Adipocyte (in vitro differentiated cells): ENCODE measurements at places on chromosomes 3 and 15.

DNA sequence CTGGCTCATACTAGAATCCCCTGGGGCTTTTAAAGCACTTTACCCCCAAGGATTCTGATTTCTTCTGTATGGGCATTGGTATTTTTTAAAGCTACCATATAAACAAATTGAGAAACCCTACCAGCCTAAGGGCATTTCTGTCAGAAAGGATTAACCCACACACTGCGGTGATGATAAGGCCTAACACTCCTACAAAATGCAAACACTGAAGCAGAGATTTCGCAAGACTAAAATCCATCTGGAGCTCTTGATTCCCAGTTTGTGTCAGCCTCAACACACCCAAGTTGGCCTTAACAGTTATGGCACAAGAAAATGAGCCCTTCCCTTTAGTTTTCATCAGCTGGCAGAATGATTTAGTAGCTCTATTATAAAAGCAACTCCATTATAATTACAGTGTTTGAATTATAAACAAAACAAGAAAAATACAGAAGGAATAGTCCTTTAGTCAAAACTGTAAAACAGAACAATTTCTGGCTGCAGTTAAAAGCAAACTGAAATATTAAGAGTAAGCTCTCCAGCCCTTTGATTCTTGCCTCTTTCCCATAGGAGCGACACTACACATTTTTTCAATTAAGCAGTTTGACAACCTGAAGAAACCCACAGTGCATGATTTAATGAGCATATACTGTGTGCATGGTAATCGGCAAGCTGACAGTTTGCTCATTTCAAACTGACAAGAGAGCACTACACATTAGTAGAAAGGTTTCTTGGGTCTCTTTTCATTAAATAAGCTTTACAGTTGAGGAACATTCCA, 441.2 kb downstream of the FHIT start:
- DNase-seq, result peak; percentile 48

- DNase-seq, result no peak
These were observed 103.7 kb downstream of the P3H2 start for GRCh38 chr3:190016966-190017365.

DNA sequence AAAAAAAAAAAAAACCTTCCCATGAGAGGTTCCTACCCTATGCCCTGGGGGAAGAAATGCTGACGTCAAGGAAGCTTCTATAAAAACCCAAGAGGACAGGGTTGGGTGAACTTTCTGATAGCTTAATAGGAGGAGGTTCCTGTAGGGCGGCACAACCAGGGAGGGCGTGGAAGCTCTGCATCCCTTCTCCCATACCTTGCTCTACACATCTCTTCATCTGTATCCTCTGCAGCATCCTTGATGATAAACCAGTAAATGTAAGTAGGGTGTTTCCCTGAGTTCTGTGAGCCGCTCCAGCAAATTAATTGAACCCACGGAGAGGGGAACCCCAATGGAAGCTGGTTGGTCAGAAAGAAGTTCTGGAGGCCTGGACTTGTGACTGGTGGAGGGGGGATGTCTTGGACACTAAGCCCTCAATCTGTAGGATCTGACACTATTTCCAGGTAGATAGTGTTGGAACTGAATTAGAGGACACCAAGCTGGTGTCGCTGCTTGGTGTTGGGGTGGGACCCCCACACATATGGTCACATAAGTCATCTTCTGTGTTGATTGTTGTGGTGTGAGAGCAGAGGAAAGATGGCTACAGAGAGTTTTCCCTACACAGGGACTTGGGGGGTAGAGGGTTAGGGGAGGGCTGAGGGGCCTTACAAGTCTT, 91.5 kb downstream of the ST6GAL1 start:
- DNase-seq, result no peak

- no peak for DNase-seq
These were observed 6.8 kb upstream of the POLG start for GRCh38 chr15:89341316-89342005.

- DNase-seq, result peak; percentile 32
These were observed 5.3 kb upstream of the TXNRD3 start for GRCh38 chr3:126659915-126660886.

DNA sequence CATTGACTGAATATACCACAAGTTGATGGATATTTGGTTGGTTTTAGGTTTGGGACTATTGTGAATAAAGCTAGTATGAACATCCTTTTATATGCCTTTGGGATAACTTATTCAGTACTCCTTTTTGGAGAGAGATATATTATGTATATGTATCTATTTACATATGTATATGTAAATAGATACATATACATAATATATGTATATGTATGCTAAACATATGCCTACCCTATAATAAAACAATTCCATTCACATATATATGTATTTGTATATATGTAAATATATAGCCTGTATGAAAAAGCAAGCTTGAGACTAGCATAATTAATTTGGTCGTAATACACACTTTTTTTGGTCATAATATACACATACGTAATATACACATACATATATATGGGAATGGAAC, 15.8 kb upstream of the GASK1A start:
- no peak for DNase-seq

DNA sequence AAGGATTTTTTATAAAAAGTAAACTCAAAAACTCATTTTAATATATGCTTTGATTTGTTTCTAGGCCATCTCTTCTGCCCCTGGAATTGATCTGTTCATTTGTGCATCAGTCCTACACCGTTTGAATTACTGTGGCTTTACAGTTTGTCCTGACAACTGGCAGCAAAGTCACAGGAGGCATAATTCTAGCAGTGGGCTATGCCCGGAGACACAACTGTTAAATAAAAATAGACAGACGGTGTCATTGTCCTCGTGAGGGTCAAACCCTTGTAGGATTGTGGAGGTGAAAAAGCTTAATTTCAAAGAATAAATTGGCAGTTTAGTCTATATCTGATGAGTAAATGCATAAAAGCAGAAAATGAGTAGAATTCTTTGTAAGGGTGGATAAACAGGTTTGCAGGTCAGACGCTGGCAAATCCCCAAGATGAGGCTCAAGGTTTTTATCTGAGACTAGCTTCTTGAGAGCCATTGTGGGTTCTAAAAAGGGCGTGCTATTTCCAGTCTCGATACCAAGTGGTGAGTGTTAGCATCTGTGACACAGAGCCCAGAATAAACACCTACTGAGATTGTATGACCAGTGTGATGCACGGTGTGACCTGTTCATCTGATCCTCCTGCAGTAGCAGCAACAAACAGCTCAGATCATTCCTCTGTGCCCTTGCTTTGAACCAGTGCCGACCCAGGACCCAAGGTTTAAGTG, 51.5 kb upstream of the SLCO3A1 start:
- DNase-seq, result no peak

DNA sequence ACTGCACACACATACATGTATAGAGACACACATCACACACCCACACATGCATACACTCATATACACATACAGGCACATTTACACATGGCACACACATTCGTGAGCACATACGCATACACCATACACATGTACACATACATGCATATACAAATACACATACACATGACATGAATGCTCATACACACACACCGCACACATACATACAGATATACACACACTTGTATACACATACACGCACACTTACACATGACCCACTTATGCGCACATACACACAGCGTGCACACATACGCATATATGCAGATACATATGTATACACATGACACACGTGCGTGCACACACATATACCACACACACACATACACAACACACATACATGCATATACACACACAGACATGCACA, 162.7 kb downstream of the LRRK1 start:
- no peak for DNase-seq

DNA sequence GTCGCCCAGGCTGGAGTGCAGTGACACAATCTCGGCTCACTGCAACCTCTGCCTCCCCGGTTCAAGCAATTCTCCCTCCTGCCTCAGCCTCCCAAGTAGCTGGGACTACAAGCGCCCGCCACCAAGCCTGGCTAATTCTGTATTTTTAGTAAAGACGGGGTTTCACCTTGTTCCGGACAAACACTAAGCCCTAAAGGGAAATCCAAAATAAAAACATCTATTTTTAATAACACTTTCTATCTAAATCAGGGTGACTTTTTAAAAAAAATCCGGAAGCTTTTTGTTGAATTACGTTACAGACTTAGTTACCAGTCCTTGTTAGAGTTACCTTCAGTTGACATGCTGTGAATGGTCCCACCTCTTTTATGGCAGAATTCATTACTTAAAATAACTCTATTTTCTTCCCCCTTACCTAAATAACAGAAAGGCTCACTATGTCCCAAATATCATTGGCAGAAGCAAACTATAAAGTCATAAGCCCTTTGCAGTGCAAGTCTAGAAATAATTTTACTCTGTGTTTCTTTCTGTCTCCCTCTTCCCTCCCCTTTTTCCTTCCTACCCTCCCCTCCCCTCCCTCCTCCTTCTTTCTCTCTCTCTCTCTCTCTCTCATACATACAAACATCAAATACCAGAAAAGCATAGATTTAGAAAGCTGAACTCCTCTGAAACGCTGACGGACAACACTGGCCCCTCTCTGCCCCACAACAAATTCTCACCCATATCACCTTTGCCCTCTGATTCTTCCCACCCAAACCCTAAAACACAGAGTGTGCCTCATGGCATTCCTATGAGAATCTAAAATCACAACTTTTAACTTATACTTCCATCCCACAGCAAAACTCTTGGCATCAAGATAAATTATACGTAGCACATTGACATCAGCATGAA, 18.3 kb downstream of the THBS1 start:
- DNase-seq, result peak; percentile 54

DNA sequence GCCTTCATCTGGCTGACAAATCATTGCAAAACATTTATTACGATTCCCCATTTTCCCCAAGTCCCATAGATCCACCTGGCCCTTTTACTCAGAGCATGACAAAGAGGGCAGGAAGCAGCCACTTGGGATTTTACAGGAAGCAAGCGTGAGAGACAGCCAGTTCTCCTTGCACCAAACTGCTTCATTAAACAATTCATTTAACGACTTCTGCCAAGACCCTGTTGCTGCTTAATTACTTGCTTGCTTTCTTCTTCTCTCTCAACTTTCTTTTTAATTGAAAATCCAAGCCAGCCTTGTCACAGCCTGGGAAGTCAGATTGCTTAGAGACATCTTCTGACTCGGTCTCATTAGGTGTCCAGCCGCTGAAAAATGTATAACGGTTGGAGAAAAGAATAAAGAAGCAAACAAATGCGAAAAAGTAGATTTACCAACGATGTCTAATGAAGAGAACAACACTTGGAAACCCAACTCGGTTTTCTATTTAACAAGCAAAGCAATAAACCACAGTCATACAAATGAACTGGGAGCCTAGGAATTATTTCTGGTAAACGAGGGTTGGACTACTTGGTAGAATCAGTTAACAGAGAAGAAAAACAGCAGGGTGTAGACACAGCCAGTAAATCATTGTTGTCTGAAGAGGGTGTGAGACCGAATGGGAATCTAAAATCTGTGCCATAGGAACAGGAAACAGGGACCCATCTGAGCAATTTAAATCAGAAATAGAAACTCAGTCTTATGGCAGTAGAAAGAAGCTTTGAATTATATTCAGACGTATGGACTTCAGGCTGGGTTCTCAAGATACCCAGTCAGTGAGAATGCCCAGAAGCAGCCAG, 298.3 kb downstream of the LRRC3B start:
- DNase-seq, result no peak

DNA sequence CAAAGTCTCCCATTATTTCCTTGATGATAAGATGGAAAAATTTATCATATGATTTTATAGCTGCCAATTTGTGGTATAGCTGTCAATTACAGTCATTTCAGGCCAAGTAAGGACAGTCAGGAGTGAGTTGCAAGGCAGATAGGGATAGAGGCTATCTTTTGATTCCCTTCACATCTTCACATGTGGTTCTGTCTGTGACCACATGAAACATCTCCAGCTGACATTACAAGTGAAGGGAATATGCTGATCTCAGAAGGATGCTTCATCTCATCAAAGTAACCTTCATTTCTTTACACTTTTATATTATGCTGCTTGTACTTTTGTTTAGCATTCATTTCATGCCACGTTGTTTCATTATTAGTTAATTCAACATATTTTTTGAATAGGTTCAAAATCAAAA, 136.9 kb upstream of the CFAP20DC start:
- no peak for DNase-seq

GRCh38 chr15:35858707-35859106, 312.7 kb upstream of the DPH6 start:
- no peak for DNase-seq

- peak; percentile 40 for DNase-seq
These were observed 47.9 kb upstream of the TRAK1 start for GRCh38 chr3:42043099-42043813.

GRCh38 chr3:161049683-161050248, 55.4 kb downstream of the B3GALNT1 start:
- DNase-seq, result no peak

DNA sequence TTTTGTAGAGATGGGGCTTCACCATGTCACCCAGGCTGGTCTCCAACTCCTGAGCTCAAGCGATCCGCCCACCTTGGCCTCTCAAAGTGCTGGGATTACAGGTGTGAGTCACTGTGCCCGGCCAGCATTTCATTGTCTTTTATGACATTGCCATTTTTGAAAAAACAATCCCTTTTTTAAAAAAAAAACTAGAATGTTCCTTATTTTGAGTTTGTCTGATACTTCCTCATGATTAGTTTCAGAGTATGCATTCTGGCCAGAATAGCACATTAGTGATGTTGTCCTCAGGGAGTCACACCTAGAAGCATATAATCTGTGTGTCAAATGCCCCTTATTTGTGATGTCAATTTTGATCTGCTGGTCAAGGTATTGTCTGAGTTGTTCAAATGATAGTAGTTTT, 21.2 kb upstream of the NMD3 start:
- DNase-seq, result no peak

- DNase-seq, result no peak
These were observed 62.5 kb downstream of the CDAN1 start for GRCh38 chr15:42674472-42674871.

DNA sequence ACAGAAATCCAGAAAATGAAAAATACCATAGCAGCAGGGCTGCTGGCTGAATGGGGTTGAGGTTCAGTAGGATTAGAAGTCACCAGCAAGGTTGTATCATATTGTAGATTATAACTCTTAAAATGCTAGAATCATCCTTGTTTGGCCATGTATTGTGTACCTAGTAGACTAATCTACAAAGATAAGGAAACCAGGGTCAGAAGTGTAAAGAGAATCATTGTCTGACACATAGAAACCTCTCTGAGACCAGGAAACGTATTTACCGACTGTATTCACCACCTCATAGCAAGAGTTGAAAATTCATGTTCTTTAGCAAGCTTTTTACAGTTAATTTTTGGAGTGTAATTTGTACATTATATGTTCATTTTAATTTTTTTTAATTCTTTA, 168.8 kb downstream of the ECT2 start:
- no peak for DNase-seq

- no peak for DNase-seq
These were observed 138.5 kb downstream of the RAB11A start for GRCh38 chr15:66007663-66008262.
